SK-N-SH (cell line): ENCODE measurements at places on chromosomes 13 and 19.

- H3K36me3 ChIP-seq: no peaks in the 10 kb centered on the region
- no peak overlapping the region for H3K4me3 ChIP-seq
- H3K27me3 ChIP-seq: no peaks in the 10 kb centered on the region
- H3K27ac ChIP-seq: no peak overlapping the region
- peaks cover 8% of the 10 kb centered on the region for H3K4me1 ChIP-seq
These were observed 132.8 kb upstream of the SPRY2 start for GRCh38 chr13:80473695-80474094.

DNA sequence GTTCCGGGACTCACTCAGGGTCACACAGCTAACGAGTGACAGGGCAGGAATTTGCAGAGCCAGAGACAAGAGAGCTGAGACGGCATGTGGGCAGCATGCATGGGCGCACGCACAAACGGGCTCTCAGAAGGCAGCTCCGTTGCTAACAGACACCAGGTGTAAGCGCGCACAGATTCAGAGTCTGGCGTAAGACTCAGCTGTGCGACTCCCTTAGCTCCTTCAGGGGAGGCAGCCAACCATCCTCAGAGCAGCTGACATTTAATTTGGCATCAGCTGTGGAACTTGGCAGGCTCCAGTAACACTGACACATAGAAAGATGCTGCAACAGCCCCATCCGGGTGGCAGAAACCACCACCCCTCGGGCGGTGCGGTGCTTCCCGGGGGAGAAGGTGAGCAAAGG is 7.5 kb upstream of the TM6SF2 start:
- no peaks in the 10 kb centered on the region for H3K27me3 ChIP-seq
- H3K4me1 ChIP-seq: no peaks in the 10 kb centered on the region
- no peak overlapping the region for H3K27ac ChIP-seq
- H3K36me3 ChIP-seq: peaks cover 9% of the 10 kb centered on the region
- no peak overlapping the region for H3K4me3 ChIP-seq

DNA sequence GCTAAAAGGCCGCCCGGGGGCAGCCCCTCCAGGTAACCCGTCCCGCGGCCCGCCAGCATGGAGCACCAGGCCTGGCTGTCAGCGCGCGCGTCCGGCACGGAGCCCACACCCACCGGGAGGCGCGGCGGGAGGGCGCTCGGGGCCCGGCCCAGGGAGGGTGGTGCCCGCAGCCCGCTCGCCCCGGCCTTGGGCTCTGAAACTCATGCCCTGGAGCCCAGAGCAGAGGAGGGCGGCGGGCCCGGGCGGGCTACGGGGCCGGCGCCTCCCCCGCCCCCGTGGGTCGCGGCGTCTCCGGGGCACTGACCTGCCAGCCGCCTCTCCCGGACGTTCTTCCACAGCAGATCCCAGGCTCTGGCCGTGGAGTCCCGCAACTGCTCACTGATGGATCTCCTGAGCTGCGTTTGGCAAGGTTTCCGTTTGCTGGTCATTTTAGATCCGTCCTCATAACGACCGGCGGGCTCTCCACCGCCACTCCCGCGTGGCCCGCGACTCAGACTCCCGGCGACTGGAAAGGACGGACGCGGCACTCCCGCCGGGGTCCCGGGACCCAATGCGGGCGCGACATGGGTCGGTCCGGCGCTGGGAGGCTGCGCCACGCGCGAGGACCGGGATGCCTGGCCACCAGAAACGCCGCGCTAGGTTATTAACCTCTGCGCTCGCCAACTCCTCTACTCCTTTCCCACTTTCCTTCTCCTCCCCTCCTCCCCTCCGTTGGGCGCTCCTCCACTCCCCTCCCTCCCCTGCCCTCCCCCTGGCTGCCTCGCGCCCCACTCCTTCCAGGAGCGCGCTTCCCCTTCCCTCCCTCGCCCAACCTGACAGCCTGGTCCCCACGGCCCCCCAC is 64.7 kb upstream of the STARD13 start:
- H3K27me3 ChIP-seq: no peaks in the 10 kb centered on the region
- peak; percentile 79 for DNase-seq
- peaks cover 8% of the 10 kb centered on the region for H3K4me1 ChIP-seq
- H3K27ac ChIP-seq: peak overlapping the region; percentile 72; the same call in 1 of the 2 replicates
- no peaks in the 10 kb centered on the region for H3K36me3 ChIP-seq

DNA sequence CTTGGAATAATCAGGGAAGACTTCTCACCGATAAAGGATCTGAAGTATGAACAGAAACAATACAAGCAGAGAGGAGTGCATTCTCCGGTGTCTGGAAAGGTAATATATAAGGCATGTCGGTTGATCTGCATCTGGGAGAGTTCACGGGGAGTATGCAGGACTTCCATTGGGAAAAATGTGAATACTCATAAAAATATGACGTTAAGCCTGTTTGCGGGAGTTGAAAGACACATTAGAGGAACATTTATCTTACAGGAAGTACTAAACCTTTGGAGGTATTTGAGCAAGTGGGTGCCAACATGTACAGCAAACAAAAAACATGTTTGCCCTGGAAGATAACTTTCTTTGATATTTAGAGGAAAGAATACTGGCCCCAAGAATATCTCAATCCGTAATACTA is 286.8 kb downstream of the SLITRK6 start:
- H3K4me3 ChIP-seq: no peak overlapping the region
- no peaks in the 10 kb centered on the region for H3K36me3 ChIP-seq
- H3K27me3 ChIP-seq: no peaks in the 10 kb centered on the region

GRCh38 chr19:39252458-39252857 is 3.8 kb upstream of the IFNL4 start:
- peaks cover 4% of the 10 kb centered on the region; the same call in 1 of the 2 replicates for H3K27me3 ChIP-seq
- peak; percentile 61 for DNase-seq
- H3K4me1 ChIP-seq: peaks cover 3% of the 10 kb centered on the region; the same call in 1 of the 2 replicates
- H3K27ac ChIP-seq: no peak overlapping the region

- no peak for DNase-seq
- H3K4me3 ChIP-seq: no peak overlapping the region
- no peaks in the 10 kb centered on the region for H3K36me3 ChIP-seq
- H3K27ac ChIP-seq: no peak overlapping the region
These were observed 2049.5 kb upstream of the PRR20A start for GRCh38 chr13:55091172-55091571.

DNA sequence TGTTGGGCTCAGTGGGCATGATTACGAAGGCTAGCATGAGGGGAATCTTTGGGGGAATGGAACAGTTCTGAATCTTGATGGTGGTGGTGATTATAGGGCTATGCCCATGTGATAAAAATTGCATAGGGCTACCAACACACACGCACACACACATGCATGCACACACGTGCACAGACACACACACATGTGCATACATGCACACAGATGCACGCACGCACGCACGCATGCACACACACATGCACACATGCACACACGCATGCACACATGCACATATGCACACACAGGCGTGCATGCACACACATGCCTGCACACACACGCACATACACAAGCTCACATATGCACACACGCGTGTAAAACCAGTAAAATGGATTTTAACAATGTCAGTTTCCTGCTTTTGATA is 85.9 kb downstream of the MUC16 start:
- H3K4me1 ChIP-seq: no peaks in the 10 kb centered on the region
- no peaks in the 10 kb centered on the region for H3K27me3 ChIP-seq
- DNase-seq: no peak

DNA sequence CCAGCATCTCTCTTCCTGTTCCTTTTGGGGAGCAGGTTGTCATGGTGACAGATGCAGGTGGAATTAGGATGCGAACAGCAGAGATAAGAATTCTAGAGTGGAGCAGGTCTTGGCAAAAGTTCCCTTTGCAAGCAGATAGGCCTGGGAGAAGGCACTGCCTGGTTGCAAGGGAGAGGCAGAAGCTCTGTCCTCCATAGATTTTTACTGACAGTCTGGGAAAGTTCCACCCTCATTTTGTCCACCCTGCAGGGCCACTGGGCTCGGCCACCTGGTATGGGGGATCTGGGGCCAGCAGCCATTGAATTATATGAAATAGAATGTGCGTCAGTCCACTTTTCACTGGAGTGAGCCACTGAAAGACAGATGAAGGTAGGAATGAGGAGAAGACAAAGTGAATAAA is 141.7 kb downstream of the IER2 start:
- H3K27ac ChIP-seq: no peak overlapping the region
- H3K4me3 ChIP-seq: no peak overlapping the region
- H3K36me3 ChIP-seq: no peaks in the 10 kb centered on the region
- H3K4me1 ChIP-seq: no peaks in the 10 kb centered on the region

- no peak overlapping the region for H3K27ac ChIP-seq
- no peaks in the 10 kb centered on the region for H3K4me1 ChIP-seq
- DNase-seq: no peak
- no peaks in the 10 kb centered on the region; the same call in 1 of the 2 replicates for H3K36me3 ChIP-seq
These were observed 56.2 kb downstream of the TRPM4 start for GRCh38 chr19:49213791-49214190.

DNA sequence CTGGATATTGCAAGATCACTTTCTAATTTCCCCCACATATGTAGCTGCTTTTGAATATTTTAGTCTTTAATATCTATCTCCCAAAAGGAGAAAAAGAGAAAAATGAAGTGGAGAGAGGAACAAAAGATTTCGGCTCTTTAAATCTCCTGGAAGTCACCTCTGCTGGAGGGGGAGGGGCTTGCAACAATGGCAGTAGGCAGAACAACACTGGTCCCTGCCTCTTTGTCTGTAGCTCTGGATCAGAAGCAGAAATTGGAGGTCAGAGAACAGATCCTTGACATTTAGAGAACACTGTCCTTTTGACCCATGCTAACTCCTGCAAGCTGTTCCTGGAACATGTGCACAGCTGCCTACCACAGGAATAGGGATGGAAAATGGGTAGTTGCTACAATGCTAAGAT is 86.7 kb upstream of the GPR12 start:
- no peaks in the 10 kb centered on the region for H3K36me3 ChIP-seq
- H3K4me3 ChIP-seq: no peak overlapping the region
- no peak overlapping the region for H3K27ac ChIP-seq
- DNase-seq: no peak
- H3K27me3 ChIP-seq: no peaks in the 10 kb centered on the region
- no peaks in the 10 kb centered on the region for H3K4me1 ChIP-seq

GRCh38 chr19:56670961-56671612 is 470 bp downstream of the ZNF835 start:
- peak overlapping the region; percentile 51 for H3K4me3 ChIP-seq
- DNase-seq: no peak
- H3K36me3 ChIP-seq: no peaks in the 10 kb centered on the region
- no peak overlapping the region; the same call in 1 of the 2 replicates for H3K27ac ChIP-seq
- H3K4me1 ChIP-seq: no peaks in the 10 kb centered on the region

- H3K4me1 ChIP-seq: peaks cover 4% of the 10 kb centered on the region; the same call in 1 of the 2 replicates
- no peak for DNase-seq
- no peaks in the 10 kb centered on the region for H3K27me3 ChIP-seq
- H3K4me3 ChIP-seq: no peak overlapping the region
- H3K36me3 ChIP-seq: no peaks in the 10 kb centered on the region
These were observed 18.1 kb downstream of the DDX39A start for GRCh38 chr19:14400951-14401431.

DNA sequence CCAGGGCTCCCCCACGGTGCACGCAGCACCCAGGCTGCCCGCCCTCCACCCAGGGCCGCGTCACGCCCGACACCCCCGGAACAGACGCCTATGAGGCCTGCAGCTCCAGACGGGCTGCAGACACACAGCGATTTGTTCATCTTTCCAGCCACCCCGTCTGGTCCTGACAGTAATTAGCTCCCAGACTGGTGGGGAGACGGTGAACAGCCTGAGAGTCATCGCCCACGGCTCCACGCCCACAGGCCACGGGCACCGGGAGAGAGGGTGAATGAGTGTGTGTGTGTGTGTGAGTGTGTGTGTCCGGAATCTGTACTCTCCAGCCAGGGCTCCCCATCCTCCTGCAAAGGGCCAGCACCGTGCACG is 18.1 kb downstream of the GADD45B start:
- peaks cover 22% of the 10 kb centered on the region for H3K4me1 ChIP-seq
- H3K36me3 ChIP-seq: no peaks in the 10 kb centered on the region
- H3K27me3 ChIP-seq: no peaks in the 10 kb centered on the region
- peak overlapping the region; percentile 5; the same call in 1 of the 2 replicates for H3K27ac ChIP-seq
- H3K4me3 ChIP-seq: peak overlapping the region; percentile 70

DNA sequence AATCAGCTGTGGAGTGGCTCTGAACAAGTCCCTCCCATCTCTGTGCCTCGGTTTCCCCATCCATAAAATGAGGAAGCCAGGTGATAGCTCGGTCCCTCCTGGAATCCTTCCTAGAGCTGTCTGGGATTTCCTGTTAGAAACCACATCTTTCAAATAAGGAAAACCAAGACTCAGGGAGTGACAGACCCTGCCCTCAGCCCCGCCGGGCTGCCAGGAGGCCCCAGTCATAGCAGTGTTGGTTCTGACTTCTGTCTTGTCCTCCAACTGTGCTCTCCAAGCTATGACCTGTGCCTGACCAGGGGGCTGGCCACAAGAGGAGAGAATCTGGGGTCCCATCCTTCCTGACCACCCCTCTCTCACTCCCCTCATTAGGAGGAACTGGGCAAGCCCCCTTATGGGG is 1.1 kb upstream of the SHD start:
- H3K27ac ChIP-seq: peak overlapping the region; percentile 50; the same call in 1 of the 2 replicates
- H3K4me3 ChIP-seq: no peak overlapping the region
- H3K27me3 ChIP-seq: peaks cover 12% of the 10 kb centered on the region
- no peaks in the 10 kb centered on the region for H3K36me3 ChIP-seq
- DNase-seq: no peak
- H3K4me1 ChIP-seq: no peaks in the 10 kb centered on the region

DNA sequence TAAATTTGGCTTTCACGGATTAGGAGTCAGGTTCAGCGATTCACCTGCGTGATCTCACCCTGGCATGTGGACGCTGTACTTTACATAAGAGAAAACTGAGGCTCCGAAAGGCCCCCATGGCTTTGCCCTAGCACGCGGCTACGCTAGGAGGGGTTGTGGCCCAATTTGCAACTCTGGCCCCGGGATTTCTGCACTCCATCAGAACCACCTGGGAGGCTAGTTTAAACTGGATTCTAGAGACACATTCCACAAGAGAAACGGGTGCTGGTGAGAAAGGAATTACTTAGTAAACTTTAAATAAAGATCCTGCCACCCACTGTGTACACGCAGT is 6.2 kb downstream of the BCL3 start:
- peaks cover 13% of the 10 kb centered on the region for H3K36me3 ChIP-seq
- H3K27me3 ChIP-seq: no peaks in the 10 kb centered on the region
- H3K4me1 ChIP-seq: peaks cover 21% of the 10 kb centered on the region; the same call in 1 of the 2 replicates
- no peak overlapping the region for H3K4me3 ChIP-seq

DNA sequence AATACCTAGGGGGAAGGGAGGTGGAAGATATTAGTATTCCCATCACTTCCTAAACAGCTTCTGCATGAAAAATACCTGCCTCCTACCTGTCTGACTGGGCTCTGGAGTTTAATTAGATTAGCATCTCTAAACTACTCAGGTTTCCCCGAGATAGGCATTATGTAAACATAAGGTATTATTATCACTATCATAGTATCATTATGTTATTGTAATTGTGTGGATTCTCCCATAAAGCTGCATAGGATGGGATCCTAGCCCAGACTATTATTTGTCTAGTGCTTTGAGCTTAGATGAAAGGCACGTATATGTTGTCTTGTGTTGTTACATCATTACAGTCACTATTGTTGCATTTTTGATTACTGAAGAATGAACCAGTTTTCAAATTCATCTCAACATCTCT is 115.2 kb upstream of the SOX21 start:
- no peaks in the 10 kb centered on the region; the same call in 1 of the 2 replicates for H3K4me1 ChIP-seq
- no peaks in the 10 kb centered on the region for H3K36me3 ChIP-seq
- DNase-seq: no peak
- H3K27me3 ChIP-seq: no peaks in the 10 kb centered on the region
- H3K4me3 ChIP-seq: no peak overlapping the region
